Nucleus accumbens (tissue), 56 donors: ENCODE measurements at places on chromosomes 12 and 14.

GRCh38 chr12:97645726-97646125, 183.1 kb downstream of the RMST start:
- DNase-seq: no peak

- DNase-seq: no peak
Observed at GRCh38 chr12:65248656-65249633, 29.5 kb upstream of the MSRB3 start.

DNA sequence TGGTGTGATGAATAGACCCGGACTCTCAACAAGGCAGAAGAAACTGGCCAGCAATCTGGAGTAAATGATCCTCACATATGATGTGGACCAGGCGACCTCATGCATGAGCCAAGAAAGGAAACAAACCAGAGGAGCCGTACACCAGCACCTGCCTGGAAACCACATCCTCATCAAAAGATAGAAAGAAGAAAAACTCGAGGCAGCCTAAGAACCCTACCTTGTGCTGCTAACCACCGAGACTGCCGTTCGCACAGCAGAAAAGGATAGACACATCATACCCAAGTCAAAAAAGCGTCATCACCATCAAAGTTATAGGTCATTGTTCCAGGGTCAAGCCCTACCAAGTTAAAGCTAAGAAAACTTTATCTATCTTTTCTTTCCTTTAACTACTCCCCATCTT, 66.7 kb downstream of the RESF1 start:
- no peak for DNase-seq

GRCh38 chr14:24397639-24398292, 1.0 kb upstream of the NYNRIN start:
- DNase-seq: no peak

GRCh38 chr14:61866932-61867920, 105.0 kb downstream of the SNAPC1 start:
- DNase-seq: no peak

GRCh38 chr14:64117671-64118402, 176.3 kb downstream of the ESR2 start:
- no peak for DNase-seq

DNA sequence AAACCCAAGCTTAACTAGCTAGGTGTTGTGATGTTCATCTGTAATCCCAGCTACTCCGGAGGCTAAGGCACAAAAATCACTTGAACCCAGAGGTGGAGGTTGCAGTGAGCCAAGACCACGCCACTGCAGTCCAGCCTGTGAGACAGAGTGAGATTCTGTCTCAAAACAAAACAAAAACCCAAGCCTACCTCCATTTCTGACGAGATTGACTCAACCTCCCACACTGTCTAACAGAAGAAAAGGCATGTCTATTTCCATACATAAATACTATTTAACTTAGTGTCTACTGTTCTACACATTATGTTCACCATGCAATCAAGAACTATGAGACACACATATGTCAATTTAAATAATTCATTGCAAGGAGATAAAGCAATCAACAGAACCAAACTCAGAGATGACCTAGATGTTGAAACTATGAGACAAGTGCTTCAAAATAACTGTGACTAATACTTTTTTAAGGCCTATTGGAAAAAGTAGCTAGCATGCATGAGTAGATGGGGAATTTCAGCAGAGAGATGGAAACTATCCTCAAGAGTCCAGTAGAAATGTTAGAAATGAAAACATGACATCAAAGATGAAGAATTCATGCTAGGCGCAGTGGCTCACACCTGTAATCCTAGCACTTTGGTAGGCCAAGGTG, 75.9 kb upstream of the DHRS4 start:
- DNase-seq: no peak

GRCh38 chr12:107399046-107399445, 286.6 kb upstream of the PWP1 start:
- no peak for DNase-seq

DNA sequence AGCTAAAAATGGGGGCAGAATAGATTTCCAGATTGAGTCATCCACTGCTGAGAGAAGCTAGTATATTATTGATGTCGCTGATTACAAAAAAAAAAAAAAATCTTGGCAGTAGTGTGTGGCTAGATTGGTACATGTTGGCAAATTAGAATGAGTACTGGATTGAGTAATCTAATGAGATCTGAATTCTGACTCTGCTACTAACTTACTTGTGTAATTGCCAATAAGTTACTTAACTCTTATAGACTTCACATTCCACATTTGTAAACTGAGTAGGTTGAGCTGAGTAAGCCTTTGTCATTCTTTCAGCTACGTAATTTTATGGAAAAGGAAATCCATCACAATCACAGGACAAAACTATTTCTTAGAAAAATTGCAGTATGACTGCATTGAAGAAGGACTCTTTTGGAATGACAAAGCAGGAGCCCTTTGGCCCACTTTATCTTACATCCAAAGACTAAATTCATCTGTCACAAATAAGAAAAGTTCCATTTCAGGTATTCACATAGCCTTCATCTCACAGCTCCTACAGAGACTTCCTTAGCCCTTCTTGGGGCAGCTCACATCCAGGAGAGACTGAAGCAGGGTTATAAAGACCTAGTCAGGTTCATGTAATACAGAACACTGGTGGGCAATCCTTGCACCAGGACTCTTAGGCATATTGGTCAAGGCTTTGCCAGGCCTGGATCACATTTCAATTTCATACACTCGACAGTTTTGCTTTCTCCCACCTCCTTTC, 197.3 kb upstream of the CPNE8 start:
- DNase-seq: no peak

DNA sequence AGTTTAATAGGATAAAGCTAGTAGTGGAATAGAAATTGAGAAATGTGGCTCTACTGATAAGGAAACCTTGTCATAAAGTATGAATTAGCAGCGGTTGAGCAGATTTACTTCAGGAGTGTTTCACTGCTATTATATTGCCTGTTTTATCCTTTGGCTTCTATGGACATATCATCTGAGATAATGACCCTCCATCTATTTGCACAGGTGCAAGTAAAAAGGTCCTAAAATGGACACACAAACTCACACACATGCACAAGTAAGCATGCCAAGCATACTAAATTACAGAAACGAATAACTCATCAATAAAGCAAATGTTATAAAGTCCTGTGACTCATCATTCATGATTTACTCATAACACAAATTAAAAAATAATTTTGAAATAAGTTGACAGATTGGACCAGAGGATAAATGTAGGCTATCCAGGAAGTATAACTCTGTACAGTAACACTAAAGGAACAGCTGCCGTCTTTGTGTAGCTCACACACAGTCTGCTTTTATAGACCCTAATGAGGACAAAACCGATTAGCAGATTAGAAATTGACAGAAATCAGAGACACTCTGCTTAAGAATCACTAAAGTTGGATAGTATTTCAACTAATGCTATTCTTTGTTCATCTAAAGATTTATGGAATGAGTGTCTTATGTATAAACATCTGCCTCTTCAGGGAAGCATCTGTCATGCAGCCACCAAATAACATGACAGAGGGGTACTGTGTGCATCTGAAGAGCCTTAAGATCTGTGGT, 73.9 kb downstream of the SYT1 start:
- no peak for DNase-seq

GRCh38 chr14:100359881-100360280, 36.7 kb downstream of the SLC25A47 start:
- DNase-seq: no peak

GRCh38 chr12:106114447-106115068, 24.2 kb downstream of the NUAK1 start:
- DNase-seq: no peak

- DNase-seq: no peak
Observed at GRCh38 chr12:112111931-112112330, 3.3 kb upstream of the NAA25 start.

GRCh38 chr12:118137148-118137678, 1.3 kb downstream of the PEBP1 start:
- no peak for DNase-seq

DNA sequence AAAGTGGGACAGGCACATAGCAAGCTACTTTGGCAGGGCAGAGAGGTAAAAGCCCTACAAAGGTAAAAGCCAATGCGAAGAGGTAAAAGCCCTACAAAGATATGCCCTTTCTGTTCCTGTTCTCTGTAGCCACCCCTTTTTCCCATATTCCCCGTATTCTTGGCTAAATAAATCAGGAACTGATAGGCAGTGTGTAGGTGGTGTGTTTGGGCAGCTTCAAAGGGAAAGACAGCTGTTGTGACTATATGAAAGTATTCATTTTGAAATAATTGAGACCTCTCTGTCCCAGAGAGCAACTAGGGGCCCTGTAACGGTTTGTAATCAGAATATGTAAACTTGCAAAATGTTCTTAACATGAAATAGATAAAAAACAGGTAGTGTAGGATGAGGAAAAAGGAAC, 11.3 kb upstream of the SLC41A2 start:
- no peak for DNase-seq

- peak; percentile 67 for DNase-seq
Observed at GRCh38 chr14:96592591-96593386, 90.6 kb downstream of the PAPOLA start.

DNA sequence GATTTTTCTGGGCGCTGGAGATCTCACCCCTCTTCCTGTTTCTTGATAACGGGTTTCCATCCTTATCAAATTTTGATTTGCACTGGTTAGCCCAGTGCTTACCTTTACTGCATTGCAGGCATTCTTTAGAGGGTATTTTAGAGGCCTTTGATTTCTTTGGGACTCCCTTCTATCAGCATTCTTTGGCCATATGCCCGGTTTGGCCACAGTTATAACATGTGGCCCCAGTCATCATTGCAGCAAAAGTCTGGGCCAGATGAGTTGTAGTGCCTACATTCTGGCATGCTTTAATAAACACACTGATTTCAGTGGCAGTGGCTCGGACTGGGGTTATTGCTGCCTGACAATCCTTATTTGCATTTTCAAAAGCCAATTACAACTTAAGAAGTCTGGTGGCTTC, 82.3 kb downstream of the KCNMB4 start:
- DNase-seq: no peak

GRCh38 chr12:74021937-74022336, 515.7 kb upstream of the ATXN7L3B start:
- peak; percentile 40 for DNase-seq

DNA sequence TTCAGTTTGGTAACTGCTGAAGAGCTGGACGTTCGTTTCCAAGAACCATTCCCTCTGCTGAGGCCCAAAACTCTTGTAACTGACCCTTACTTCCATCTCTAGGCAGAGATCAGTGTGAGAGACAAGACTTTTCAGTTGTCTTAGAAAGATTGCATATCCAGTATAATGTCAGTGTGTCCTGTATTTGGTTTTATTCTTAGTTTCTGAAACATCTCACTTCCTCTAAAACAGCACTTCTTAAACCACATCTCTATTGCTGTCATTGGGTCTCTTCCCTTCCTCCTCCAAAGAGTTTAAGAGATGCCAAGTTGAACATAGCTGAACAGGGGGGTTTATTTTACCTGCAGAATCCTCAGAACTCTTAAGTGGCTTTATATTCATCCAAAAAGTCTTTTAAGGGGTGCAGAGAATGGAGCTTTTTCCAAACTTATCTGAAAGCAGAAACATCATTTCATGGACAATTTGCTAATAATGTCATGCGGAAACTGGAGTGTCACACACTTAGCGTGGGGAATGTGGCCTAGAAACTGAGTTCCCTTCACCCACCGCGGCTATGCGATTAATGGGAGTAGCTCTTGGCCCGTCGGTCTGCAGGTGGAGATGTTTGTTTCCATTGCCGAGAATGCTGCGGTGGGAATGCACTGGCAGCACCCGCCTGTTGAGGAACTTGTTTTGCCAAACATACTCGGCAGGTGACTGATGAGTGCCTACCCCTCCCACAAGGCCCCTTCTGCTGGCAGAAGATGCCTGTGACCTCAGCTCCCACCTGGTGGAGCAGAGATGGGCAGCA, 148.2 kb downstream of the ADGRD1 start:
- DNase-seq: no peak
